H9 (cell line): ENCODE measurements at places on chromosomes 3 and 15. TPM values are rescaled to one million over a fixed set of nuclear protein-coding genes. Genes with fewer than 3 reads are reported as not detected.

GRCh38 chr3:45055411-45056143 lies 29.5 kb downstream of the CLEC3B start:
- peaks cover 27% of the 10 kb centered on the region; the same call in 1 of the 2 replicates for H3K27me3 ChIP-seq
- DNase-seq = peak; percentile 61
- no peak overlapping the region for H3K27ac ChIP-seq
- no peak overlapping the region for H3K4me3 ChIP-seq
- H3K36me3 ChIP-seq = no peaks in the 10 kb centered on the region

DNA sequence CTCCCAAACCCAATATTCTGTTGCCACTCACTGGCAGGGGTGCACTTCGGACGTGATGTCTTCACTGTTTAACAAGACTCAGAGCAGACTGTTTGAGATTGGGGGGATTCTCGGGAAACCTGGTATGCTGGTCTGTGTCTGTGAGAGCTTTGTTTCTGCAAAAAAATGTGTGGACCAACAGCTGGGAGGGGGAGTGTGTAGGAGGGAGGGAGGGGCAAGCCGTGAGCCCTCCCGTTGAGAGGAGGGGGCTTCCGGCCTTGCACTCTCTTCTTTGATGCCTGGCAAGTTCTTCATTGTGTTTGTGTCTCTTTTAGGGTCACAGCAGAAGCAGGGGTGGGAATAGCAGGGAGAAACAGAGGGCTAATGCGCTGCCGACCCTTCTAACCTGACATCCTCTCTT lies 74.9 kb upstream of the NDN start:
- no peak overlapping the region for H3K27ac ChIP-seq
- no peaks in the 10 kb centered on the region for H3K4me1 ChIP-seq
- DNase-seq = no peak
- H3K4me3 ChIP-seq = no peak overlapping the region

- H3K27ac ChIP-seq = no peak overlapping the region
- H3K4me1 ChIP-seq = no peaks in the 10 kb centered on the region
- H3K27me3 ChIP-seq = no peaks in the 10 kb centered on the region; the same call in 1 of the 2 replicates
- peaks cover 3% of the 10 kb centered on the region for H3K36me3 ChIP-seq
- peak overlapping the region; percentile 73 for H3K4me3 ChIP-seq
- peak; percentile 57 for DNase-seq
These were observed 1.9 kb upstream of the MEX3B start for GRCh38 chr15:82047453-82048400.

- H3K4me1 ChIP-seq = no peaks in the 10 kb centered on the region
- no peaks in the 10 kb centered on the region for H3K27me3 ChIP-seq
- no peaks in the 10 kb centered on the region for H3K36me3 ChIP-seq
- H3K4me3 ChIP-seq = no peak overlapping the region
- DNase-seq = no peak
- H3K27ac ChIP-seq = no peak overlapping the region
These were observed 6.9 kb upstream of the SKIC8 start for GRCh38 chr15:78306176-78306774.

DNA sequence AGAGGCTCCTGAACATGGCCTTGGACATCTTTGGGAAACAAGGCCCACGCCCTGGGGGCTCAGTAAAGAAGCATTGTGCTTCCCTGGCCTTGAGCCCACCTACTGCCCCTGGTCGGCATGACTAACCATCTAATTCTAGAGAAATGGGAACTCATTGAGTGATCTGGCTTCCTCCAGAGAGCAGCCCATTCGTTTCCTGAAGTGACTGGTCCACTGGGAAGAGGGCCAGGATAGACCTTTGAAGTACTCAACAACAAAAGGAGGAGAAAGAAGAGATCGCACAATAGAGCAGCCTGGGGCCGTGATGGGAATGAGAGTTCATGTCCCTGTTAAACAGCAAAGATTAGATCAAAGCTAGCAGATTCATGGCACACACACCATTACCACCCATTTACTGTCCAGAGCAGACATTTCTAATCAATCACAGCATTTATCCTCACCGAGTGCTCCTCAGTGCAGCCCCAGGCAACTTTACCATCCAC lies 514.4 kb upstream of the PROK2 start:
- no peak overlapping the region for H3K27ac ChIP-seq
- H3K4me1 ChIP-seq = peaks cover 8% of the 10 kb centered on the region; the same call in 1 of the 2 replicates
- no peaks in the 10 kb centered on the region for H3K27me3 ChIP-seq
- no peak for DNase-seq
- no peaks in the 10 kb centered on the region for H3K36me3 ChIP-seq

GRCh38 chr15:45203182-45203581 lies 15.4 kb upstream of the SHF start:
- DNase-seq = no peak
- no peaks in the 10 kb centered on the region for H3K27me3 ChIP-seq
- H3K4me1 ChIP-seq = no peaks in the 10 kb centered on the region
- H3K36me3 ChIP-seq = no peaks in the 10 kb centered on the region

- H3K36me3 ChIP-seq = peaks cover 52% of the 10 kb centered on the region
- no peaks in the 10 kb centered on the region for H3K27me3 ChIP-seq
- H3K4me3 ChIP-seq = no peak overlapping the region
- DNase-seq = no peak
- no peaks in the 10 kb centered on the region for H3K4me1 ChIP-seq
- H3K27ac ChIP-seq = no peak overlapping the region
These were observed 77.5 kb downstream of the KLHL25 start for GRCh38 chr15:85717212-85717611.

DNA sequence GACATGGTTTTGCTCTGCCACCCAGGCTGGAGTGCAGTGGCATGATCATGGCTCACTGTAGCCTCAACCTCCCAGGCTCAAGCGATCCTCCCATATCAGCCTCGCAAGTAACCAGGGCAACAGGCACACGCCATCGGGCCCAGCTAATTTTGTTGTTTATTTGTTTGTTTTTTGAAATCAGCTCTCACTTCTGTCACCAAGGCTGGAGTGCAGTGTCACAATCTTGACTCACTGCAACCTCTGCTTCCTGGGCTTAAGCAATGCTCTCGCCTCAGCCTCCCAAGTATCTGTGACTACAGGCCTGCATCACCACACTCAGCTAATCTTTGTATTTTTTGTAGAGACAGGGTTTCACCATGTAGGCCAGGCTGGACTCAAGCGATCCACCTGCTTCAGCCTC lies 26.3 kb upstream of the PLCH1 start:
- no peaks in the 10 kb centered on the region for H3K27me3 ChIP-seq
- H3K36me3 ChIP-seq = peaks cover 21% of the 10 kb centered on the region
- no peak overlapping the region for H3K4me3 ChIP-seq
- no peaks in the 10 kb centered on the region for H3K4me1 ChIP-seq
- no peak overlapping the region for H3K27ac ChIP-seq

- no peak for DNase-seq
- H3K27me3 ChIP-seq = no peaks in the 10 kb centered on the region
These were observed 129.1 kb downstream of the MECOM start for GRCh38 chr3:169534439-169534838.

DNA sequence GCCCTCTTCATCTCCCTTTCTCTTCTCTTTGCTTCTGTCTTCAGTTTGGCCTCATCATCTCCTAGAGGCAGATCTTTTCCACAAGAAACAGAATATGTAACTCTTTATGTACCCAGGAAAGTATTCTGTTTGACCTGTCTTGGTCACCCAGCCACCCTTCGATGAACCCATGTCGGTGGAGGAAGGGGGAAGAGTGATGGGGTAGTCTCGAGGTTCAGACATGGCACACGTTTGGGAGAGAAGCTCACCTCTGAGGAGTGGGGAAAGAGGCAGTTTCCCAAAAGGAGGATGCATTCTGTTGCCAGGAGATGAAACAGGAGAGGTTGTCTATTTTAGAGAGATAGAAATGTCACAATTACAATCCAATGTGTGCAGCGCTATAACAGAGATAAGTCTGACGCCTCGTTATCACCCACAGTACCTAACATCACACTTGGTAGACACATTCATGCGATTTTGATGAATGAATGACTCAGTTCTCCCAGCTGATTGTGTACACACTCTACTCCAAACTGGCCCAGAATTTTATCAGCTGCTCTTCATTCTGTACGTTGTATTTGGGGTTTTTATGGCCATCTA lies 722 bp upstream of the CCDC50 start:
- no peaks in the 10 kb centered on the region; the same call in 2 of the 3 replicates for H3K36me3 ChIP-seq
- H3K4me1 ChIP-seq = peaks cover 6% of the 10 kb centered on the region
- no peak overlapping the region for H3K27ac ChIP-seq
- H3K4me3 ChIP-seq = peak overlapping the region; percentile 63

GRCh38 chr3:112629425-112629824 lies 11.5 kb downstream of the CCDC80 start:
- peaks cover 9% of the 10 kb centered on the region; the same call in 1 of the 2 replicates for H3K4me1 ChIP-seq
- H3K27ac ChIP-seq = no peak overlapping the region
- H3K27me3 ChIP-seq = no peaks in the 10 kb centered on the region
- no peak for DNase-seq
- no peaks in the 10 kb centered on the region for H3K36me3 ChIP-seq

DNA sequence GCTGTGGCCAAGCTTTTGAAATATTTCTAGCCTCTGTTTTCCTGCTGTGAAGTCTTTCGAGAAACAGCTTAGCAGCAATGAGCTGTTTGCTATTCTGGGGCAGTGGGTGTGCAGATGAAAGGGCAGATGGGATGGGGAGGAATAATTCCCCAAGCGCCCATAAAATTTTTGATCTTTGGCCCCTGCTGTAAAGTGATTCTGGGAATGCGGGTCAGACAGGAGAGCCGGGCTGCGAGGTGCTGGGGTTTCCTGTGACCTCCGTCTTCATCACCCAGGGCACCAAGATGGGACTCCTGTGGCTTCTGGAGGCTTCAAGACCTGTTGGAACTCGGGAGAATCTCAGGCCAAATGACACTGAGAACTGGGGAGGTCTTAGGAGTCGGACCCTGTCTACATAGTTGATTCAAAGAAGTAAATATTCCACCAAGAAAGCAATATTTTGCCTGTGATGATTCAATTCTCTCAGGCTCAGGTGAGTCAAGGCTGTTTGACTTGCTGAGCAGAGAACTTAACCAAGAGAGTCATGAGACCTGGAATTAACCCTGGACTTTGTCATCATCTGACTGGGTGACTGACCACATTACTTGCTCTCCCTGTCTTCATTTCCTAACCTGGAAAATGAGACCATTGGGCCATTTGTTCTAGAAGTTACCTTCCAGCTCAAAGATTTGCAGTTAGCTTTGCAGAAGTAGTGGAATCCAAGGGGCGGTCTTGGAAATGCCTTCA lies 86.4 kb downstream of the POLR2M start:
- H3K4me3 ChIP-seq = no peak overlapping the region
- no peak overlapping the region for H3K27ac ChIP-seq
- H3K27me3 ChIP-seq = no peaks in the 10 kb centered on the region
- no peaks in the 10 kb centered on the region for H3K36me3 ChIP-seq
- H3K4me1 ChIP-seq = no peaks in the 10 kb centered on the region

DNA sequence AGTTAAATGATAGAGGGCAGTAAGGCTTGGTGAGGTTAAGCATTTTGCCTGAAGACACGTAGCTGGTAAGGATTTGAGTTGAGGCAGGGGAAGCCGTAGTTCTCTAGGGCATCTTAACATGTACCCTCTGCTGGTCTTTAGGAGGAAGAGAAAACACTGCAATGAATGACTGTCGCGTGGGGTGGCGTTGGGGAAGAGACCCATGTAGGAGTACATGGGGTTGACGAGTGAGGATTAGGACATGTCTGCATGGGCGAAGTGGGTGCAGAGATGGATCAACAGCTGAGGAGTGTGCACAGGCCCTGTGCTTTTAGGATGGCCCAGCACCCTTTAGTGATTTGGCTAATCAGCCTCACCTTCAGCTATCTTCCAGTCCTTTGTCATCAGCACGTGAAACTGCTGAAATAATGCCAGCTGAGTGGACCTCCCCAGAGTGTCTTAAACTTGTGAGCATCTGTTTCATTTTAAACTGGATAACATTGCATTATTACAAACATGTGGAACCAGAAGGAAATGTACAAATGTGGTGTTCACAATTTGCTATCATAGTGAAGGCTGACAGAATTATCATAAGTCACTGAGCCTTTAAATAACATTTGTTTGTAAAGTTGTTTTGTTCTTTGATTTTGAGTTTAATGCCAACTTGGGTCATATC lies 15.3 kb downstream of the P2RY14 start:
- no peaks in the 10 kb centered on the region for H3K27me3 ChIP-seq
- peaks cover 2% of the 10 kb centered on the region; the same call in 1 of the 2 replicates for H3K4me1 ChIP-seq

DNA sequence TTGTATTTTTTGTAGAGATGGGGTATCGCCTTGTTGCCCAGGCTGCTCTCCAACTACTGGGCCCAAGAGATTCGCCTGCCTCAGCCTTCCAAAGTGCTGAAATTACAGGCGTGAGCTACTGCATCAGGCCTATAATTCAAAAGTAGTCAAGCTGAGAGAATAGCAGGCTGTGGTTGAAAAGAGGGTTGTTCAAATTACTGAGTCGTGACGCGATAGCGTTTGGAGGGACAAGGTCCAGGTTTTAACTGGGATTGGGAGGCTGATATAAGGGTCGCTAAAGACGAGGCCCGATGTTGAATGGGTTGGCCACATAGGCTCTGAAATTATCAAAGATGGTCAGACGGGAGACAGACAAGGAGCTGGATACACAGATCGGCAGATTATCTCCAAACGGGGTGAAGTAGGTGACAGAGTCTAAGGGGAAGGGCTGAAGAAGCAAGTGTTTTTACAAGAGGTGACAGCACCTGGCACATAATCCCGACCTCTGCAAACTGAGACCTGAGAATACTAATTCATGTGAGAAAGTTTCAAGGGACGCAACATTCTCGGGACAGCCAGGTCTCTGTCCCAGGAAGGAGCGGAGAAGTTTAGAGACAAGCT lies 759 bp upstream of the ARID3B start:
- peaks cover 16% of the 10 kb centered on the region for H3K36me3 ChIP-seq
- DNase-seq = no peak
- H3K4me3 ChIP-seq = peak overlapping the region; percentile 94
- peak overlapping the region; percentile 32 for H3K27ac ChIP-seq

GP9 gene
- total RNA-seq = not detected in 2 replicates

PLA2G4D gene
- total RNA-seq = 0.33 TPM in 1 of 2 replicates, not detected in the other

COPS2 gene
- total RNA-seq = 88.3 and 89.5 TPM in 2 replicates

SEMA6D gene
- 15.8 TPM in 2 replicates for total RNA-seq

MYH15 gene
- total RNA-seq = 0.07 and 0.13 TPM in 2 replicates

KIF15 gene
- 25.0 and 25.8 TPM in 2 replicates for total RNA-seq

GRAMD1C gene
- 1.8 TPM in 2 replicates for total RNA-seq

GABRR3 gene
- total RNA-seq = not detected in 2 replicates

MYRIP gene
- total RNA-seq = 1.8 and 2.2 TPM in 2 replicates

AVEN gene
- total RNA-seq = 16.1 and 18.3 TPM in 2 replicates

NEK4 gene
- total RNA-seq = 35.2 and 36.0 TPM in 2 replicates

FAM107A gene
- 0.11 and 0.13 TPM in 2 replicates for total RNA-seq
